ENCODE measurements at places on chromosomes 7 and 10.

GRCh38 chr7:121244120-121244870, 84.5 kb upstream of the WNT16 start:
- DNase-seq, result no peak
- no peaks in the 10 kb centered on the region for H3K36me3 ChIP-seq
- H3K4me3 ChIP-seq, result no peak overlapping the region
- no peaks in the 10 kb centered on the region for H3K27me3 ChIP-seq

DNA sequence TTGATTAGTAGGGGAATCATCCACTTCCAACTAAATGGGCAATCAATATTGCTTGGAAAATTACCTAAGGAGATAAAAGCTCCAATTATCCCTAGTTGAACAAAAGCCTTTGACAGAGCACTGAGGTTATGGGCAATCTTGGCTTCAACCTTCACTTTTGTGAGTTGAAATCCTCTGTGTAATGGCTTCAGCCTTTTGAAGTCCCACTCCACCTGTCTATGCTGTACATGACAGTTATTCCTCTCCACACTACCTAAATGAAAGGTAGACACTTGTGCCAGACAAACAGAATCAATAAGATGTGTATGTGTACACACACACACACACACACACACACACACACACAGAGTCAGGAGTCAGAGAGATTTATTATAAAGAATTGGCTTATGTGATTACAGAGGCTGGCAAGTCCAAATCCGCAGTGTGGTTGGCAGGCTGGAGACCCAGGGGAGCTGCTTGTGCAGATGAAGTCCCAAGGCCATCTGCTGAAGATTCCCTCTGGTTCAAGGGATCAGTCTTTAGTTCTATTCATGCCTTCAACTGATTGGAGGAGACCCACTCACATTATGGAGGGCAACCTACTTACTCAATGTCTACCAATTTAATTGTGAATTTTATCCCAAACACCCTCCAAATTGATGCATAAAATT, 164.8 kb upstream of the CDC14C start:
- H3K4me1 ChIP-seq, result no peaks in the 10 kb centered on the region
- H3K27ac ChIP-seq, result no peak overlapping the region
- no peaks in the 10 kb centered on the region for H3K36me3 ChIP-seq
- H3K4me3 ChIP-seq, result no peak overlapping the region
- no peaks in the 10 kb centered on the region for H3K27me3 ChIP-seq

DNA sequence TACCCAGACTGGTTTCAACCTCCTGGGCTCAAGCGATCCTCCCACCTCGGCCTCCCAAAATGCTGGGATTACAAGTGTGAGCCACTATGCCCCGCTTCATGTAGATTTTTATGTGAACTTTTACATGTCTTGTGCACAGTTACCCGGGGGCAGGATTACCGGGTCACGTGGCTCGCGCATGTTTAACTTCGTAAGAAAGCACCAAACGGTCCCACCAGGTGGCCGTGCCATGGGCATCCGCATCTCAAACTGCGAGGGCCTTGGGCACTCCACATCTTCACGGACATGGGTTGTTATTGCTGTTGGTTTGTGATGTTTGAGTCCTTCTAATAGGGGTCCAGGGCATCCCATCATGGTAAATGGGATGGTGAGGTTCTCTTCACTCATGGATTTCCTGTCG, 636.6 kb upstream of the FOXK1 start:
- H3K4me3 ChIP-seq, result no peak overlapping the region
- H3K4me1 ChIP-seq, result no peaks in the 10 kb centered on the region
- H3K27ac ChIP-seq, result no peak overlapping the region
- no peak for DNase-seq
- H3K27me3 ChIP-seq, result no peaks in the 10 kb centered on the region

GRCh38 chr10:45419676-45420025, 45.6 kb downstream of the ALOX5 start:
- H3K4me3 ChIP-seq, result peak overlapping the region; percentile 52
- peaks cover 6% of the 10 kb centered on the region for H3K4me1 ChIP-seq
- no peaks in the 10 kb centered on the region for H3K27me3 ChIP-seq
- no peaks in the 10 kb centered on the region for H3K36me3 ChIP-seq
- H3K27ac ChIP-seq, result peak overlapping the region; percentile 74
- no peak for DNase-seq

DNA sequence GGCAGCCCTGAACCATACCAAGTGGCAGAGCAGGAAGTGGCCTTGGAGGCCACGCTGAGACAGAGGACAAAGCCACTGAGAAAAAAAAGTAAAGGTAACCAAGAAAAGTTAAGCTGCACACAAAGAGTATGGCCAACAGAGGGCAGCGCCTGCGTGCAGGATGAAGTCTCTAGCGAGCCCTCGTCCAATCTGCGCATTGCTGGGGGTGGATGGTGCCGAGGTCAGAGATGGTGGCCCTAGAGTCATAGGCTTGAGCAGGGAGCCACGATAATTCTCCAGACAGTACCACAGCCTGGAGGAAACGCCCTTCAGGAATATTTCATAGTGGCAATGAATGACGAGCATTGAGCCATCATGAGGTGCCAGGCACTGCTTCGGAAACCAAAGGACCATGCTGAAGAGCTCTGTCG, 9.7 kb downstream of the ATP6V0E2 start:
- no peaks in the 10 kb centered on the region for H3K4me1 ChIP-seq
- DNase-seq, result peak; percentile 69
- H3K27me3 ChIP-seq, result no peaks in the 10 kb centered on the region
- no peaks in the 10 kb centered on the region for H3K36me3 ChIP-seq

DNA sequence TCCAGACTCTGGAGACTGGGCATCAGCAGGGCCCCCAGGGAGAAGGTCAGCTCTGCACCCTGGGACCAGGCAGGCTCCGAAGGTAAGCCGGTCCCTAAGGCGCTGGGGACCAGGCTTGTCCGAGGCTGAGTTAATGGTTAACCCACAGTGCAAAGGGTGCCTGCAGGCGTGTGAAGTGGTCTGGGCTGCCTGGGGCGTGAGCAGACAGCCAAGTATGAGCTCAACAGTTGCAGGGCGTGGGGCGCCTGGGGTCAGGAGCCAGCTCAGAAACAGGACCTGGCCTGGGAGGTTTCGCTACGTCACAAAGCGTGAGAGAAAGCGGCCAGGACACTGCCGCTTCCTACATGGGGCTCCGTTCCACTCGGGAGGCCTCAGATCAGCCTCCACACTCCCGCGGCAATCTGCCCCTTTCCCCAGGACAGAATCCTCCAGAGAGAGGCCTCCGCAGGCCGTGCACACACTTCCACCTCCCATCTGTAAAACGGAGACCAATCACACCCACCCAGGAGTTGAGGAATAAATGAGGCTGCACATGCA, 16.0 kb downstream of the PDGFA start:
- peak overlapping the region; percentile 87 for H3K27ac ChIP-seq
- H3K27me3 ChIP-seq, result no peaks in the 10 kb centered on the region
- H3K4me3 ChIP-seq, result no peak overlapping the region
- H3K4me1 ChIP-seq, result peaks cover 17% of the 10 kb centered on the region
- DNase-seq, result peak; percentile 95

DNA sequence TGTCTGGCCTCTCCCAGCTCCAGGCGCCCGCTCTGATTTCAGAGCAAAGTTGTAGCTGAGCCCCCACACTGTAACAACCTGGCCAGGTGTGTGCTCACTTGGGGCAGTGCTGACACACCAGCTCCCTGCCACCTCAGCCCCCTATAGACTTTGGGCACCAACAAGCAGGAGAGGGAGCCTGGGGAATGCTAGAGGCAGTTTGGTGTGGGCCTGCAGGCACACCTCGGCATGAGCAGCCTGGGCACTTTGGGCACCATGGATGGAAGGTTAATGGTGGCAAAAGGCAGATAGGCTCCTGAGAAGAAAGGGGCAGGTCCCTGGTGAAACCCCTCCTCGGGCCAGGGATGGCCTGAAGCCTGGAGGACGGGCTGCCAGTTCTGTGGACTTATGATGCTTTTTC, 212.7 kb upstream of the GNAI1 start:
- DNase-seq, result no peak
- H3K27me3 ChIP-seq, result no peaks in the 10 kb centered on the region
- no peaks in the 10 kb centered on the region for H3K36me3 ChIP-seq

DNA sequence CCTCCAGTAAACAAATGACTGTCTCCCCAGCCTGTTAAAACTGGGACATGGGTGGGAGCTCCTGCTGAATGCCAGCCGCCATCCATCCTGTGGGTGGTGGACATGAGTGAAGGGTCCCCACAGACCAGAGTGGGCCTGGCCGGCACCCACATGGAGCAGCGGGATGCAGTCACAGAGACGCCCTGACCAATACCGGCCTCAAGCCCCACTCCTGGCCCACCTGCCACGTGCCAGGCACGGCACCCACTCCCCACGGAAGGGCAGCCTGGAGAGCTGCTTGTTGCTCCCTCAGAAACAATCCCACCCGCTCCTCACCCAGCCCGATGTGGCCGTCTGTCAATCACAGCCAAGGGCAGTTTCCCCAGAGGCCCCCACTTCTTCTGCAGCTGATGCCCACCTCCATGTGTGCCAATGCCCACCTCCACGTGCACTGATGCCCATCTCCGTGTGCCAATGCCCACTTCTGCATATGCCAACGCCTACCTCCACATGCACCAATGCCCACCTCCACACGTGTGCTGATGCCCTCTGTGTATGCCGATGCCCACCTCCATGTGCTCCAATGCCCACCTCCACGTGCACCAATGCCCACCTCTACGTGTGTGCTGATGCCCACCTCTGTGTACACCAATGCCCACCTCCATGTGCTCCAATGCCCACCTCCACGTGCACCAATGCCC, 42.8 kb upstream of the DNAAF5 start:
- H3K36me3 ChIP-seq, result no peaks in the 10 kb centered on the region
- no peak overlapping the region for H3K27ac ChIP-seq
- H3K27me3 ChIP-seq, result no peaks in the 10 kb centered on the region
- no peak overlapping the region for H3K4me3 ChIP-seq

GRCh38 chr7:110486549-110486948, 604.4 kb upstream of the LRRN3 start:
- no peak for DNase-seq
- no peaks in the 10 kb centered on the region for H3K27me3 ChIP-seq
- no peak overlapping the region for H3K4me3 ChIP-seq

GRCh38 chr10:73889014-73889413, 14.7 kb upstream of the CAMK2G start:
- H3K4me1 ChIP-seq, result peaks cover 22% of the 10 kb centered on the region
- no peaks in the 10 kb centered on the region for H3K27me3 ChIP-seq
- H3K27ac ChIP-seq, result no peak overlapping the region
- no peak overlapping the region for H3K4me3 ChIP-seq

DNA sequence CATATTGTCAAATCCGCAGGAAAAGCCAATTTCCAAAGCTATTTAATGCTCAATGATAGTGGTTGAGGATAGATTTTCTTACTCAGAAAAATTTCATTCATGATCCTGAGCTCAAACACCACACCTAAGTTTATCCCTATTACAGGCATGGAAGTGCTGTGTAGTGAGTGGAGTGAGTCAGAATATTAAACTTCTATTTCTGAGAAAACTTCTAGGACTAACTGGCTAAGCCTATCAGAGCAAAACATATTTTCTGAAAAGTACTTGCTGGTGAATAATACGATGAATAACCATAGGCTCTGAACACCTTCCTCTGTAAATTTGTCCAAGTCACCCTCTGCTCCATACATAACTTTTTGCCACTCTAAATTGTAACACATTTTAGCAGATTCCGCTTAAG, 221.5 kb downstream of the SUGCT start:
- H3K4me3 ChIP-seq, result no peak overlapping the region
- no peak for DNase-seq
- no peaks in the 10 kb centered on the region for H3K27me3 ChIP-seq
- no peak overlapping the region for H3K27ac ChIP-seq

DNA sequence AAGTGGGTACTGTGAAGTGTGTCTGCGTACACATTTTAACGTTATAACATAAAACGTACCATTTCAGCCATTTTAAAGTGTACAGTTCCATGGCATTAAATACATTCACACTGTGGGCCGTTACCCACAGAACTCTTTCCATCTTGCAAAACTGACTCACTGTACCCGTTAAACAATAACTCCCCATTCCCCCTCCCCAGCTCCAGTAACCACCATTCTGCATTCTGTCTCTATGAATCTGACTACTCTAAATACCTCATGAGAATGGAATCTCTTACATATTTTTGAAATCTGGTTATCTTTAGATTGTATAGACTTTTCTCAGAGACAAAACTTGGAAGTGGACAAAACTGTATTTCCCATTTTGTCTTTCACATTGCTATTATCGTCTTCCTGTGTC, 9.3 kb downstream of the ARL3 start:
- H3K4me1 ChIP-seq, result peaks cover 2% of the 10 kb centered on the region
- no peaks in the 10 kb centered on the region for H3K27me3 ChIP-seq
- DNase-seq, result no peak
- H3K4me3 ChIP-seq, result no peak overlapping the region
- no peaks in the 10 kb centered on the region for H3K36me3 ChIP-seq
- H3K27ac ChIP-seq, result no peak overlapping the region

DNA sequence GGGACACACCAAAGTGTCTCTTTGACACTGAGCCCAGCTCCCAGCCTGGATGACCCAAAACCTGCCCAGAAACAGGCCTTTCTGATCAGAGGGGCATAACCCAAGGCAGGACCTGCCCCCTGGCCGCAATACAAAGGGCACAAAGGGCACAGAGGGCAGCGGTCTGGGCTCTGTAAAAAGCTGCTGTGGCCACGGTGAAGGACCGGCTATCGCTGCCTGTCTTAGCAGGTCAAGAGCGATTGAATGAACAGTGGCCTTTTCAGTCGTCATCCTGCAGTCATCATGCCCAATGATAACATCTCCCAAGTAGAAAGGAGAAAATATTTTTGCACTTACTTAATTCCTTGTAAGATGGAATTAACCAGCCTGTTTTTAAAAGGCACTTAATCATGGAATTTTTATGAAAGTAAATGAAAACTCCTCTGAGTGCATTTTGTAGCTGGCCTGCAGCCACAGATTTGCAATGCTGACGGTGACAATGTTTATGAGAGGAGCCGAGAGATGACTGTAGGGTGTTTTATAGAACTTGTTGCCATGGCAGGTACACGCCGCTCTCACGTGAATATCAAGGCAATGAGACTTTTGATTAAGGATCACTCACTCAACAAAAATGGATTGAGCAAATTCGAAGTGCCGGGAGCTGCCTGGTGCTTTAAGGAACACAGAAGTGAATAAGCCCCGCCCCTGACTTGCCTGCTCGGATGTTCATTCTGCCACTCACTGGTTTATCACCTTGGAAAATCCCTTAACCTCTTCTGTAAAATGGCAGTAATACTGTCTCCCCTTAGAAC, 47.3 kb upstream of the BHLHA15 start:
- H3K4me3 ChIP-seq, result no peak overlapping the region
- peaks cover 4% of the 10 kb centered on the region for H3K36me3 ChIP-seq
- peaks cover 9% of the 10 kb centered on the region for H3K4me1 ChIP-seq
- no peak overlapping the region for H3K27ac ChIP-seq
- no peak for DNase-seq

- no peaks in the 10 kb centered on the region for H3K27me3 ChIP-seq
- DNase-seq, result no peak
These were observed 400.0 kb downstream of the PHF14 start for GRCh38 chr7:11373546-11374142.

GRCh38 chr7:141362580-141363435, 188.4 kb upstream of the AGK start:
- no peak overlapping the region for H3K4me3 ChIP-seq
- H3K27ac ChIP-seq, result no peak overlapping the region
- no peaks in the 10 kb centered on the region for H3K36me3 ChIP-seq
- no peak for DNase-seq
- H3K4me1 ChIP-seq, result peaks cover 5% of the 10 kb centered on the region
- no peaks in the 10 kb centered on the region for H3K27me3 ChIP-seq

Measured in kidney (tissue), 22 donors.